ENCODE measurements at places on chromosomes 13 and 19. TPM values are rescaled to one million over a fixed set of nuclear protein-coding genes. Genes with fewer than 3 reads are reported as not detected.

The PPP2R1A gene
- 364 TPM for total RNA-seq

The CGB8 gene
- total RNA-seq = not detected

The AZU1 gene
- total RNA-seq = not detected

The MEDAG gene
- 8.0 TPM for total RNA-seq

The MBD3L2 gene
- not detected for total RNA-seq

The JOSD2 gene
- total RNA-seq = 30.8 TPM

The FUT1 gene
- 2.8 TPM for total RNA-seq

The TOMM40 gene
- total RNA-seq = 37.3 TPM

The GARIN5A gene
- 0.51 TPM for total RNA-seq

The CGB3 gene
- total RNA-seq = not detected

The CAMSAP3 gene
- 0.72 TPM for total RNA-seq

The CEACAM19 gene
- 8.3 TPM for total RNA-seq

The DHX34 gene
- 10.6 TPM for total RNA-seq

The PSG4 gene
- total RNA-seq = not detected

The MAMSTR gene
- total RNA-seq = 1.5 TPM

The SHISA7 gene
- total RNA-seq = not detected

The ETV2 gene
- 1.6 TPM for total RNA-seq

The KIR2DL3 gene
- not detected for total RNA-seq

The ELANE gene
- total RNA-seq = 1.6 TPM

The ZNF555 gene
- 8.4 TPM for total RNA-seq

The KLHL1 gene
- not detected for total RNA-seq

The MBD3L1 gene
- not detected for total RNA-seq

The ZNF154 gene
- 4.0 TPM for total RNA-seq

The CDX2 gene
- not detected for total RNA-seq

The ZNF221 gene
- total RNA-seq = 4.8 TPM

The FFAR2 gene
- total RNA-seq = 0.38 TPM

The KIR3DL2 gene
- total RNA-seq = not detected

The IGFL3 gene
- total RNA-seq = not detected

The PGLYRP1 gene
- total RNA-seq = not detected

The FFAR3 gene
- not detected for total RNA-seq
